ENCODE measurements at places on chromosomes 3 and 15. TPM values are rescaled to one million over a fixed set of nuclear protein-coding genes. Genes with fewer than 3 reads are reported as not detected.

- no peak for DNase-seq
Measured at GRCh38 chr15:31027910-31028578, 36.6 kb upstream of the MTMR10 start.

The FBXL2 gene
- total RNA-seq: not detected

DNA sequence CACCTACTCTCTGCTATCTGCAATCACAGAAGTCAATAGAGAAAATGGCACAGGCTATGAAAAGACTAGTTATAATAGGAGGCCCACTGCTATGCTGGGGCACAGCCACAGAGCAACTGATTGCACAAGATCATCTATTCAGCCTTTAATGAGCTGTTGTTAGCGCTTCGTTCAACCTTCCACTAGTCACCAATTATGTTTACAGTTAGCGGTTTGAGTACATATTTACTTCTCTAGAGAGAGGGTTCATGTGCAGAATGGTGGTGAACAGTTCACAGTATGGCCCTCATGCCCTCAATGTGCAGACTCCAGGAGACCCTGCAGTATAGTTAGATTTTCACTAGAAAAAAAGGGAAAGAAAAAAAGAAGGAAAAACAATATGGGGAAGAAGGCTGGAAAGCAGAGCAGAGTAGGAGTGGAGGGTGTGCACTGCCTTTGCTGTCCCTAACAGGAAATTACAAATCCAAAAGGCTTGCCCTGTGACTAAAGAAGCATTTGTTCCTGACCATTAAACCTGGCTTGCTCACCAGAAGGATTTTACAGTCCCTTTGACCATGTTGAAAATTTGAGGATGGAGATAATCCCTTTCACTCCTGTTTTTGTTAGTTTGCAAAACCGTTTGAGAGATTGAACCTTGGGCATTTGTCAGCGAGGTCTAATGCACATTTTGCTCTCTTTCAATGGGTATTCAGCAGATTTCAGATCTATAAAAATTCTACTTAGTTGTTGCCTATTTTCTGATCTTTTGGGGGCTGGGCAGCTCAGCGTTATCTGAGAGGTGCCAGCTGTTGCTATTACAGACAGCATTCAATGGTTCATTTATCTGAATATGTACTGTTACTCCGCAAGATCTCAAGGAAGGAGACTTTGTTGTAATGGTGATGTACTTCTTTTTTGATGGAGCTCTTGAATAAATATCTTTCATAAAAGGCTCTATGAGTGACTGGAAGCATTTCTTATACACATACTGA is 296.1 kb downstream of the LSAMP start:
- DNase-seq: no peak

The XCR1 gene
- total RNA-seq: not detected

The ISLR gene
- not detected for total RNA-seq

The CACNA2D3 gene
- not detected for total RNA-seq

DNA sequence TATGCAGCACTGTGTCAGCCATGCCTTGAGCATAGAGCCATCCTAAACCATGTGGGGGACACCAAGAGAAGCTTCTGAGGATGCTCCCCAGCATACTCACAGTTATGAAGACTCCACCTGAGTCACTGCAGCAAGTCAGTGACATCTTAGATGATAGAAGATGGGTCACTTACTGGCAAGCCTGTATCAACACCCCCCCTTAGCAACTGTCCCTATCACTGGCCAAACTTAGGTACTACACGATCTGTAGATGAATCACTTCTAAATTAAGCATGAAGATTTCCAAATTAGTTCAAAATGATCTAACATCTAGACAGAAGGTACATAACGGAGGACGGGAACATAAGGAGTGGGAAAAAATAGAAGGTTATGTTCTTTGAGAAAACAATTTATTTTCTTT is 13.2 kb upstream of the LMCD1 start:
- no peak for DNase-seq

DNA sequence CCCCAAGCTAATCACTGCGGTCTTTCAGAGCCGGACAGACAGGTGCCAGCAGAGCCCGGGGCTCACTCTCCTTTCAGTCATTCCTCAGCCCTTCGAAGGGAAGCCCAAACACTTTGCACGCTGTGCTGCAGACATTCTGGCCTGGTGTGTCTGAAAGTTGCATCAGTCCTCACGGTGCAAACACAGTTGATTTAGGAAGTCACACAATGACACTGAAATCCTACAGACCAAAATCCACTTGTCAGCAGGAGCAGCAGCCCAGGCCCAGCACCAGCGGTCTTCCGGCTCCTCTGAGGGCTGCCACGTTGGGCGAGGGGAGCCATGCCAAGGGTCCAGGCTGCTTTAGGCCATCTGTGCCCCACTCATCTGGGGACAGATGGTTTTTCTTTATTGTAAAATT is 61.6 kb downstream of the RGMA start:
- DNase-seq: no peak

- DNase-seq: no peak
Measured at GRCh38 chr15:47991357-47991756, 129.4 kb upstream of the SLC24A5 start.

The ZNF385D gene
- total RNA-seq: not detected

DNA sequence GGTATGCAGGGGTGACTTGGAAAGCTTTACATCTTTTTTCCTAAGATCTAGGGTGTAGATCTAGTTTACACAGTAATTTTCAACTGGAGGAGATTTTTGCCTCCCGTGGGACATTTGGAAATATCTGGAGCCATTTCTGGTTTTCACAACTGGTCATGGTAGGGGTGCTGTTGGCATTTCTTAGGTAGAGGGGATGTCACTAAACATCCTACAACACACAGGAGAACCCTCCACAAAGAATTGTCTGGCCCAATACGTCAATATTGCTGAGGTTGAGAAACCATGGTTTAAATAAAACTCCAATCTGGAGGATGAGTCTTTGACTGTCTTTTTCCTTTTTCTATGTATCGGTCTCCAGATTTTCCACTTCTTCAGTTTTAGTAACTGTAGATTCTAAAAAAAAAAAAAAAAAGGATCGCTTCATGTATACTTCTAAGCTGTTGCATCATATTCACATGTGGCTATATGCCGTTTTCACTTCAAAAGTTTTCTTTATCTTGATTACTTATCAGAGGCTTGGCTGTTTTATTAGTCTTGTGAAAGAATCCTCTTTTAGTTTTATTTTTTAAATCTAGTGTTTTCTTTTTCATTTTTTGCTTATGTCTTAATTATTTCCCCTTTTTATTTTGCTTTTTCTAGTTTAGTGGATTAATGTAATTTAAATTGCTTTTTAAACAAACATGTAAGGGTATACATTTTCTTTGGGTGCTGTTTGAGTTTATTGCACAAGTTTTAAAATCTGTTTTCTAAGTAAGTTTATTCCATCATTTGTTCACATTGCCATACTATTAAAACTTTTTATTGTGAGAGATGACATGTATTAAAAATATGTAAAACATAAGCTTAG is 21.2 kb downstream of the UBE2Q2 start:
- no peak for DNase-seq

The TMOD2 gene
- 5.4 TPM for total RNA-seq

DNA sequence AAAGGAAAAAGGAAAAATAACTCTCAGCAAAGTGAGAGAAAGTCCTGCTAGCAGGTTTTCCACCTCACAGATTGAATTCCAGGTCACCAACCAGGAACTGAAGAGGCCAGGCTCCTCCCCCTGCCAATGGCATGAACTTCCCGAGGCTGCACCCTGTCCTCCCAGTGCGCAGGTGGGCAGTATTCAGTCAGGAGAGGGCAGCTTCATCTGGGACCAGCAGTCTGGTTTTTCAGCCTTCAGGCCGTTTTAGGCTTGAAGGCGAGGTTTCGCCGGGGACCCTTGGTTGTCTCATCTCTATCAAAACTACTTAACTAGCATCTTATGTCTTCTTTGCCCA is 41.2 kb downstream of the TRAT1 start:
- DNase-seq: no peak

GRCh38 chr15:68775671-68776476 is 44.8 kb downstream of the ANP32A start:
- no peak for DNase-seq

GRCh38 chr15:98714922-98715321 is 66.6 kb downstream of the IGF1R start:
- no peak for DNase-seq

- no peak for DNase-seq
Measured at GRCh38 chr15:35842631-35843030, 296.7 kb upstream of the DPH6 start.

- DNase-seq: no peak
Measured at GRCh38 chr3:107680698-107681097, 157.9 kb downstream of the BBX start.

DNA sequence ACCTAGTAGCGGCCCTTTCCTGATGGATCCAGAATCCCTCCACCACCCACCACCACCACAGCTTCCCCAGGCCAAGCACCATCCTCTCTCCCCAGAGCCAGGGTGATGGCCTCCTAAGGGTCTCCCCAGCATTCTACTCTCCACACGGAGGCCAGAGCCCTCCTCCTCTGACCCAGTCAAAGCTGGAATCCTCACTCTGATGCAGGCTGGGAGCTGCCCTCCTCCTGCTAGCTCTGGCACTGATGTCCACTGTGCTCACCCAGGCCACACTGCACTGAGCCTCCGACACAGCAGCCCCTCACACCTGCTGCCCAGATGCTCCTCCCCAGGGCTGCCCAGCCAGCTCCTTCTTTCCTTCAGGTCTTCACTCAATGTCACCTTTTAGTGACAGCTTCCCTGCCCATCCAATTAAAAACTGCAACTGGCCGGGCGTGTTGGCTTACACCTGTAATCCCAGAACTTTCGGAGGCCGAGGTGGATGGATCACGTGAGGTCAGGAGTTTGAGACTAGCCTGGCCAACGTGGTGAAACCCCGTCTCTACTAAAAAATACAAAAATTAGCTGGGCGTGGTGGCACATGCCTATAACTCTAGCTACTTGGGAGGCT is 21.0 kb downstream of the XXYLT1 start:
- DNase-seq: no peak

DNA sequence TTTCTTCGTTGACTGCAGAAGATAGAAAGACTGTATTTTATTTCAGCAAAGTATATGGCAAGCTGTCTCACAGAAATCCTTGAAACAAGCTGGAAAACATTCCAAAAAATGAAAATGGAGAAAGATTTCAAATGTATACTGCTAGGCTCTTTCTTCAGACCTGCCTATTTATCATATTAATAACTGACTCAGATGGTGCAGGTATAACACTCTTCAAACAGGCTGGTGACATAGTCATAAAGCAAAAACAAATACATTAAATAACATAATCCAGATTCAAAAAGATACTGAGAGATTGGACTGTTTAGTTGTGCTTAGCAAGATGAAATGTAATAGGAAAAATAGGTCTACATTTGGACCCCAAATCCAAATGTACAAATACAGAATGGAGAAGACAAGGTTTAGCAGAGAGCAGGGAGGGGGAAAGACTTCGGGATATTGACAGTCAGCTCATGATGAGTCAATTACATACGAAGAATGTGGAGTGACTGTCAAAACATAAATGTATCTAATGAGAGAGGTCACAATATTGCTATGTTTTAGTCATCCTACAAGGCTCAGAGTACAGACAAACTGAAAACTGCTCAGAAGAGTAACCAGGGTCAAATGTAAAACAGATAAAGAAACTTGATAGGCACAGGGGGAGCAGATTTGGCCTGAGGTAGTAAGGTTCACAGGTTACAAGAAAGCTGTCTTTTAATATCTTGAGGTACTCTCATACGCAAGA is 88.7 kb downstream of the DMXL2 start:
- no peak for DNase-seq

- DNase-seq: no peak
Measured at GRCh38 chr3:171354049-171354705, 106.0 kb downstream of the TNIK start.

The MESP1 gene
- 4.6 TPM for total RNA-seq

DNA sequence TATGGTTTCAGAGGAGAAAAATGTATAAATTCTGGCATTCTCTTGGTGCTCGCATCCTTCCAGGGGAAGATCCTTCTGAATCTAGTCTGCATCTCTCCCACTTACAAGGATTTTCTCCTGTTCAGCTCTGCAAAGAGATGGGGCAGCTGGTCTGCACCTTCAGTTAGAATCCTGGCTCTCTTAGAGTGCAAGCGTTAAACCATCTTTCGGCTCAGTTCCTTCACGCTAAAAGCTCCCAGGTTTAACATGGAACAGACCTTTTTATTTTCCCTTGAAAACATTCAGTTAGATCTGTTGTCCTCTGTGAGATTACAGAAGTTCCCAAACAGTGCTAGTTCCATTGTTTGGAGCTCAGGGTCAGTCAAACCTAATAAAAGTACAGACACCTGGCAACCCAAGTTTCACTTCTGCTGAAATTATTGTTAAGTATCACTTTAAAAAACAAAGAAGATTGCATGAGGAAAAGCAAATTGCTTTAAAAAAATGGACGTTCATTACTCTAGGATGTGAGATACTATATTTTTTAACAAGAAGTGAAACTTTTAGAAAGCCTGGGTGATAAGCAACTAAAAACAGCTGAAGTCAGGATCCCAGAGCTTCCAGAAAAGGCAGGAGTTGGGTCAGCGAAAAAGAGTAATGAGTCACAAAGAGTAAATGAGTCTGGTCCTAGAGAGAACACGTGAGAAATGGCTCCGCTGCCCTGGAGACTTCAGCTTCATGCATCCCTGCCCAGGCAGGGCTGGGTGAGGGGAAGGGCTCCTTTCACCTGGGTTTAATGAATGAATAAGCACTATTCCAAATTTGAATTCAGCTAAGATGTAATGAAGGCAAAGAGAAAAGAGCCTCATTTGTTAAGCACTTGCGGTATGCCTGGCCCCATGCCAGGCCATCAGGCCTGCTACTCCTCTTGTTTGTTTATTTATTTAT is 63.3 kb downstream of the ABTB1 start:
- no peak for DNase-seq

DNA sequence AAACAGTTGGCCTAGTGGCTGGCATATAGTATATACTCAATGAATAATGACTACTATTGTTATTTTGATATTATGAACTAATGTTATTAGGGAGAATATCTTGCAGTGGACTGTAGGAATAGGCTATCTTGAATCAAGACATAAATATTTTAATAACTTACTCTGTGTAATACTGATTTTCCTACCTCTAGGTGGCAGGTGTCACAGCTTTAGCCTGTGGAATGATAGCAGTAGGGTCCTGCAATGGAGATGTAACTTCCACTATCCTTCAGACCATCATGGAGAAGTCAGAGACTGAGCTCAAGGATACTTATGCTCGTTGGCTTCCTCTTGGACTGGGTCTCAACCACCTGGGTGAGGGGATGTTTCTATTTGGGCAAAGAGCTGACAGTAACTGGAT is 6.5 kb downstream of the PSMD2 start:
- DNase-seq: no peak

- DNase-seq: no peak
Measured at GRCh38 chr3:122555275-122556071, 8.6 kb downstream of the PARP9 start.

- DNase-seq: no peak
Measured at GRCh38 chr3:126452213-126452612, 23.5 kb downstream of the ZXDC start.

The LRRN1 gene
- 0.09 TPM for total RNA-seq

GRCh38 chr3:182465301-182466185 is 327.8 kb upstream of the ATP11B start:
- no peak for DNase-seq
